Neural progenitor cell (in vitro differentiated cells): ENCODE measurements at places on chromosomes 3 and 15.

GRCh38 chr3:90015688-90016356 lies 908.4 kb downstream of the EPHA3 start:
- peaks cover 11% of the 10 kb centered on the region for H3K4me1 ChIP-seq
- H3K27me3 ChIP-seq: no peaks in the 10 kb centered on the region
- peak; percentile 26 for DNase-seq
- H3K36me3 ChIP-seq: no peaks in the 10 kb centered on the region

- H3K27me3 ChIP-seq: no peaks in the 10 kb centered on the region
- no peaks in the 10 kb centered on the region for H3K4me1 ChIP-seq
- peaks cover 34% of the 10 kb centered on the region for H3K36me3 ChIP-seq
- no peak overlapping the region for H3K27ac ChIP-seq
- H3K4me3 ChIP-seq: no peak overlapping the region
Observed at GRCh38 chr3:101857301-101857741, 8.0 kb downstream of the NFKBIZ start.

GRCh38 chr3:81530180-81530939 lies 231.1 kb downstream of the GBE1 start:
- no peaks in the 10 kb centered on the region for H3K4me1 ChIP-seq
- no peak overlapping the region for H3K4me3 ChIP-seq
- H3K36me3 ChIP-seq: no peaks in the 10 kb centered on the region
- H3K27me3 ChIP-seq: no peaks in the 10 kb centered on the region
- no peak for DNase-seq
- no peak overlapping the region for H3K27ac ChIP-seq

- peaks cover 13% of the 10 kb centered on the region for H3K4me1 ChIP-seq
- DNase-seq: peak; percentile 14
- no peak overlapping the region for H3K4me3 ChIP-seq
- H3K27me3 ChIP-seq: no peaks in the 10 kb centered on the region
- H3K36me3 ChIP-seq: no peaks in the 10 kb centered on the region
- H3K27ac ChIP-seq: no peak overlapping the region
Observed at GRCh38 chr3:143352850-143353550, 233.4 kb downstream of the CHST2 start.

GRCh38 chr3:13846238-13846637 lies 33.6 kb downstream of the WNT7A start:
- no peak for DNase-seq
- H3K27me3 ChIP-seq: no peaks in the 10 kb centered on the region
- H3K4me3 ChIP-seq: no peak overlapping the region
- no peaks in the 10 kb centered on the region for H3K36me3 ChIP-seq
- H3K4me1 ChIP-seq: no peaks in the 10 kb centered on the region
- no peak overlapping the region for H3K27ac ChIP-seq

DNA sequence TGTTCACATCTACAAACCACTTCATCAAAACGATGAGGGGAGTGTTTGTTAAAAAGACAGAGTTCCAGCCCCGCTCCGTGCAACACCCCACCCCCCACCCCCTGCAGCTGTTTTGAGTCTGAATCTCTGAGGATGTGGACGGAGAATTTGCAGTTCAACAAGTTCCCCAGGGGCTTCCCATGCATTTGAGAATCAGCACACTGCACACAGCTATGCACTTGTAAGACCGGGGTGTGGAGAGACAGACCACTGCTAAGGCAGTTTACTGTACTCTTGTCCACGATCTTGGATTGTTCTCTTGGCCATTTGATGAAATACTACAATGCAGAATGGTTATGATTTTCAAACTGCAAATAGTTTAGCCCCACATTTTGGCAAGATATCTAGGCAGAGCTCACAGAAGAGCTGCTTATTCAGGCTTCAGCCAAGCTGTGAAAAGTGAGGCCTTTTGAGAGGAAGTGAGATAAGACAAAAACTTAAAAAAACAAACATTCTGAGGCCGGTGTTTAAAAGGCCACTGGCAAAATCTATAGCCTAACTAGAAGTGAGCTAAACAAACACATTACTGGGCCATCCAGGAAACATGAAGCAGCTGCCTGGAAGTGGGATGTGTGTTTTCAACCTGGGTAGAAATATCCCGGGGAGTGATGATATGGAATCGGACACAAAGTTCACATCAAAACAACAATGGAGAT lies 308.2 kb upstream of the ADAMTS9 start:
- H3K36me3 ChIP-seq: no peaks in the 10 kb centered on the region
- DNase-seq: no peak
- no peak overlapping the region for H3K27ac ChIP-seq
- H3K4me1 ChIP-seq: peaks cover 25% of the 10 kb centered on the region
- H3K4me3 ChIP-seq: no peak overlapping the region

- no peak overlapping the region for H3K27ac ChIP-seq
- H3K36me3 ChIP-seq: no peaks in the 10 kb centered on the region
- H3K4me1 ChIP-seq: peaks cover 15% of the 10 kb centered on the region
- H3K27me3 ChIP-seq: no peaks in the 10 kb centered on the region
- DNase-seq: peak; percentile 75
Observed at GRCh38 chr15:64029110-64029509, 17.2 kb downstream of the DAPK2 start.

DNA sequence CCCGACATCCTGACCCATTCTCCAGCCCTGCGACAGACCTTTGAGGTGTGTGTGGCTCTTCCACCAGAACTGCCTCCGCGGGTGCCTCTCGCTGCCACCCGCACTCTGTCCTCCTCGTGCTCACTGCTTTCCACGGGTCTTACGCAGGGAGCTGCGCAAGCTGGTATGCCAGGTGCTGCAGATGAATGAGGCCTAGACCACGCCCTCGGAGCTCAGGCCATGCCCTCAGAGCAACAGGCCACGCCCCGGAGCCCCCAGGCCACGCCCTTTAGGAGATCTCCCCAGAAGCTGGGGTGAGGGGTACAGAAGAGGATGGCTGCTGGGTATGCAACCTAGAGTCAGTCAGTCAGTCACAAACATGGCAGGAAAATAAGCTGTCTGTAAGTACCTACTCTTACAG lies 300.3 kb downstream of the GABRG3 start:
- H3K27me3 ChIP-seq: no peaks in the 10 kb centered on the region
- H3K4me1 ChIP-seq: no peaks in the 10 kb centered on the region
- no peak overlapping the region for H3K27ac ChIP-seq
- no peak overlapping the region for H3K4me3 ChIP-seq

DNA sequence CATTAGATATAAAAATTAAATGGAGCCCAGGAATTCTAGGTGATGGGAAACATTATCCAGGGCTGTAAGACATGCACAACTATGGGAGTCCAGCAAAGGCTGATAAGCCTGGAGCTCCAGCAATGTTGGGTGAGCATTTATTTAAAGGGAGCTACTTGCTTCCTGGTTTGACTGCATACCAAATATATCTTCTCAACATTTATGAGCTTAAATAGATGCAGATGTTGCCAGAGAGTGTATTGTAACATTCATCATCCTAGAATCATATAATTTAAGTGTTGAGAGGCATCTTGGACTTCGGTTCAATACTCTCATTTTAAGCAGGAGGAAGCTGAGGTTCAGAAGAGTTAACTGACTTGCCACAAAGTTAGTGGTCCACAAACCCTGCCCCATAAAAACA lies 12.2 kb upstream of the POLR2M start:
- no peaks in the 10 kb centered on the region for H3K36me3 ChIP-seq
- no peak for DNase-seq
- H3K27me3 ChIP-seq: no peaks in the 10 kb centered on the region
- H3K4me3 ChIP-seq: no peak overlapping the region
- no peak overlapping the region for H3K27ac ChIP-seq

DNA sequence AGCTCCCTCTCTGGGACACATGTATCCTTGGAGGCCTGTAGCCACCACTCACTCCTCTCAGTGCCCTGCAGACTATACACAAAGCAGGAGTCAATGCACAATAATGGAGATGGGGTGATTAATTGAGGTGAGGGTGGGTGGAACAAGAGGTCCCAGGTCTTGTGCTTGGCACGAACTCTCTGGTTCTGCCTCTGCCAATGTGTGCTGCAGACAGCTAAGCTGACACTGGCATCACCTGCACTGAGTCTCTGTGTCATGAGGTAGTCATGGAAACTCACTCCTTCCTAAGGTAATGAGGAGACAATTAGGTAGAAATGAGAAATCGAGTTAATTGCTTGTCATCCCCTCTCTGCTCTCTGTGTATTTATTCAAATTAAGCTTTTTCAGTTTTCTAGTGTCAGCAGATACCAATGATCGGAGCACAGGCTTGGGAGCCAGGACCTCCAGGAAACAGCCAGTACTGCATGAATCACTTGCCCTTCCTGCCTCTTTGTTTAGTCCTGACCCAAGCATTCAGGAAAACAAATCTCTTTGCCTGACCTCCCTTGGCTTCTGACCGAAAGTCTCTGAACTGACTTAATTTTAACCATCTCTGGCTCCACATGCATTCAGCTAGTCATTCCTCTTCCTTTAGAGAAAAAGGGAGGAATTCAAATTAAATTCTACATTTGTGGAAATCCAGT lies 56.7 kb downstream of the DRD3 start:
- H3K4me1 ChIP-seq: peaks cover 11% of the 10 kb centered on the region
- no peak overlapping the region for H3K4me3 ChIP-seq
- DNase-seq: peak; percentile 34
- no peaks in the 10 kb centered on the region for H3K27me3 ChIP-seq

- no peak overlapping the region for H3K4me3 ChIP-seq
- no peaks in the 10 kb centered on the region for H3K36me3 ChIP-seq
- no peak for DNase-seq
- peaks cover 15% of the 10 kb centered on the region for H3K4me1 ChIP-seq
- H3K27me3 ChIP-seq: no peaks in the 10 kb centered on the region
Observed at GRCh38 chr3:129123314-129124060, 1.9 kb upstream of the RAB43 start.

DNA sequence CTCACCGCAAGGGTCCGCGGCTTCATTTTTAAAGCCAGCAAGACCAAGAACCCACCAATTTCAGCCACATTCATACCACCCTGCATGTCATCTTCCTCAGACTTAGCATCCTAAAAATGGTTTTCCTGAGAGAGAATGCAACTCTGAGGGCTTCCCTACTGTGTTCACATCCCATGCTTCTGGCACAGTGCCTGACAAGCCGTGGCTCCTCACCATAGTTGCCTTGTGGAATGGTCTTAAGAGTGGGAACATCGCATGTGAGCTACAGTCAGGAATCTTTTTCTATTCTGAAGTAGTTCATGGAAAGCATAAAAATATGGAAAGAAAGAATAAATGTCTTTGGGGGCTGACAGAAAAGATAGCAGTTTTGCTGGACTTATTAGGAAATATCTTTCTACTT lies 120.3 kb downstream of the RAP2B start:
- no peaks in the 10 kb centered on the region for H3K4me1 ChIP-seq
- no peaks in the 10 kb centered on the region for H3K36me3 ChIP-seq
- no peak overlapping the region for H3K4me3 ChIP-seq
- no peak overlapping the region for H3K27ac ChIP-seq
- no peak for DNase-seq
- H3K27me3 ChIP-seq: no peaks in the 10 kb centered on the region

DNA sequence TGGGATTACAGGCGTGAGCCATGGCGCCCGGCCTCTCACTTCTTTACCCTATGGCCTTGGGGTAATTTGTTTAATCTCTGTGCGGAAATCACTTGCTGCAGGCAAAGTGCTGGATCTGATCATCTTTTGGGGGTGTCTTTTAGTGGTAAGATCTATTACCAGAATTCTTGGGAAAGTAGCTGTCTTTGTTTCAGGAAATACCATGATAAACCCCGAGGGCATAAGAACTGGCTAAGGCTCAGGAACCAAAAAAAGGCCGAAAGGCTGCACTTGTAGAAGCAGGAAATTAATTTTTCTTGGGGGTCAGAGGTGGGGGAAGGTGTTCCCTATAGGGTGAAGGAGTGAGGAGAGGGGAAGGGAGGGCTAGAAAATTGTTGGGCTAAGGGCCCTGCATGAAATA lies 22.7 kb upstream of the IGF2BP2 start:
- H3K27me3 ChIP-seq: no peaks in the 10 kb centered on the region
- H3K4me1 ChIP-seq: no peaks in the 10 kb centered on the region
- H3K36me3 ChIP-seq: no peaks in the 10 kb centered on the region

- DNase-seq: no peak
- peaks cover 26% of the 10 kb centered on the region for H3K27me3 ChIP-seq
- no peak overlapping the region for H3K4me3 ChIP-seq
Observed at GRCh38 chr3:186172353-186172752, 63.5 kb upstream of the ETV5 start.
